K562 (cell line): ENCODE measurements at places on chromosomes 7 and 10. TPM values are rescaled to one million over a fixed set of nuclear protein-coding genes. Genes with fewer than 3 reads are reported as not detected.

LIPN gene
- total RNA-seq: not detected in 2 replicates

GRCh38 chr10:22631646-22632278 lies 82.6 kb downstream of the PIP4K2A start:
- H3K4me3 ChIP-seq: no peak overlapping the region
- H3K36me3 ChIP-seq: peaks cover 3% of the 10 kb centered on the region; the same call in 1 of the 3 replicates
- H3K27me3 ChIP-seq: no peaks in the 10 kb centered on the region
- peaks cover 50% of the 10 kb centered on the region for H3K4me1 ChIP-seq

GRB10 gene
- total RNA-seq: 77.7 and 88.5 TPM in 2 replicates

- H3K4me3 ChIP-seq: no peak overlapping the region
- no peak for DNase-seq
- H3K27me3 ChIP-seq: peaks cover 61% of the 10 kb centered on the region
Measured at GRCh38 chr7:152596824-152597223, 79.1 kb downstream of the XRCC2 start.

DNA sequence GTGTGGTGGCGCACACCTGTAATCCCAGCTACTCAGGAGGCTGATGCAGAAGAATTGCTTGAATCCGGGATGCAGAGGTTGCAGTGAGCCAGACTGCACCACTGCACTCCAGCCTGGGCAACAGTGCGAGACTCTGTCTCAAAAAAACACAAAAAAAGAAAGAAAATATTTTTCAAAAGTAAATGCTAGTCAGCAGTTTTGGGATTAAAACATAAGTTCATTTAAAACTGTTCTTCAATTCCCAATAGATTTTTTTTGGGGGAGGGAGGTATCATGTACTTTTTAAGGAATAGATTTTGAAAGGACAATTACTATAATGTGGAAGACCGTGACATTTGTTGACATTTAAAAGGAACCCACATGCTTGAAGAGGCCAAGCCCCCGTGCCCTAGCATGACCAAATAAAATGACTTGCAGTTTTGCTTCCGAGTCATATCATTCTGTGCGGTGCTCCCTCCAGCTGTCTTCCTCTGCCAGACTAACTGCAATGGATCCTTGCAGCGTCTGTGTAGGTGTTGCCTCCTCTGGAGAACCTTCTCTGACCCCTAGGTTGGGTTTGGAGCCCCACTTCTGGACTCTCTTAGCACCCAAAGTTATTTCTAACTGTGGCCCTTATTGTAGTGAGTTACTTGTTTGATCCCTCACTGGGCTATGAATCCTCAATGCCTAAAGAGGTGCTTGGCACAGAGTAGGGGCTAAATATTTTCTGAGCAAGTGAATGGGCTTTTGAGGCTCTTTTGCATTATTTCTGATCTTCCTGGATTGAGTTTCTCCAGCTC lies 17.4 kb upstream of the HPS1 start:
- no peak overlapping the region for H3K4me3 ChIP-seq
- peaks cover 71% of the 10 kb centered on the region for H3K4me1 ChIP-seq
- H3K27me3 ChIP-seq: no peaks in the 10 kb centered on the region
- no peak for DNase-seq

GRCh38 chr10:100535338-100535714 lies 417 bp upstream of the HIF1AN start:
- no peaks in the 10 kb centered on the region for H3K27me3 ChIP-seq
- peaks cover 19% of the 10 kb centered on the region for H3K36me3 ChIP-seq
- peak overlapping the region; percentile 33; the same call in 2 of the 3 replicates for H3K27ac ChIP-seq
- H3K4me1 ChIP-seq: no peaks in the 10 kb centered on the region; the same call in 1 of the 2 replicates
- DNase-seq: no peak

NKX2-3 gene
- not detected in 2 replicates for total RNA-seq

GRCh38 chr10:92045641-92046106 lies 122.1 kb downstream of the BTAF1 start:
- H3K36me3 ChIP-seq: no peaks in the 10 kb centered on the region
- DNase-seq: no peak
- H3K4me3 ChIP-seq: no peak overlapping the region
- no peak overlapping the region for H3K27ac ChIP-seq
- no peaks in the 10 kb centered on the region for H3K27me3 ChIP-seq

LEP gene
- total RNA-seq: not detected in 2 replicates

- H3K4me3 ChIP-seq: no peak overlapping the region
- no peaks in the 10 kb centered on the region for H3K4me1 ChIP-seq
- DNase-seq: no peak
- no peak overlapping the region for H3K27ac ChIP-seq
- no peaks in the 10 kb centered on the region for H3K36me3 ChIP-seq
- no peaks in the 10 kb centered on the region for H3K27me3 ChIP-seq
Measured at GRCh38 chr7:16923019-16923418, 41.2 kb upstream of the AGR3 start.
